ENCODE measurements at places on chromosomes 1 and 21.
A peak's percentile ranks its signal among the peaks of the same experiment; 100 is the strongest.

GRCh38 chr1:21530368-21531016 lies 21.3 kb downstream of the ALPL start:
- DNase-seq = no peak

GRCh38 chr1:151254217-151255213 lies at the start of gene PSMD4:
Gene PSMD4 (plus strand): TSS chr1:151254734. CDS start chr1:151254783, 49 bp downstream.
- peak; percentile 99 for DNase-seq

GRCh38 chr1:171257607-171258076 lies 9.3 kb downstream of the FMO1 start:
- DNase-seq = no peak

- DNase-seq = no peak
Measured at GRCh38 chr1:156448134-156448967, 52.2 kb downstream of the MEF2D start.

GRCh38 chr1:23867542-23867894 lies 572 bp downstream of the FUCA1 start:
- DNase-seq = no peak

GRCh38 chr1:93609536-93609935 lies 72.1 kb downstream of the BCAR3 start:
- no peak for DNase-seq

- no peak for DNase-seq
Measured at GRCh38 chr1:45375104-45376090, 35.2 kb upstream of the MUTYH start.

DNA sequence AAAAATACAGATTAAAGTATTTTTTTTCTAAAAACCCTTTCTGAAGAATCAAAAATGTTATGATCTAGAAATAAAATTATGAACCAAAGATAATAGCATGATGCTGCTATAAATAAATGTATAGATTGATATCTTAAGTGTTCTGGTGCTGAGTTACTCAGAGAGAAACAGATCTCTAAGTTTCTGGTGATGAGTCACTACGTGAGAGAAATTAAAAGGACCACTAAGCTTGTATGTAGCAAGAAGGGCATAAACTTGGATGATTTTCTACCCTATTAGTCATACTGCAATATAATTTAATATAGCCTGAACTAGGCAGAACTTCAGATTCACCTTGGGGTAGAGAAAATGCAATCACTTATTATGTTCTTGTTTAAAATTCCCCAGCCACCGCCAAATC lies 514.8 kb downstream of the AMY1C start:
- no peak for DNase-seq

DNA sequence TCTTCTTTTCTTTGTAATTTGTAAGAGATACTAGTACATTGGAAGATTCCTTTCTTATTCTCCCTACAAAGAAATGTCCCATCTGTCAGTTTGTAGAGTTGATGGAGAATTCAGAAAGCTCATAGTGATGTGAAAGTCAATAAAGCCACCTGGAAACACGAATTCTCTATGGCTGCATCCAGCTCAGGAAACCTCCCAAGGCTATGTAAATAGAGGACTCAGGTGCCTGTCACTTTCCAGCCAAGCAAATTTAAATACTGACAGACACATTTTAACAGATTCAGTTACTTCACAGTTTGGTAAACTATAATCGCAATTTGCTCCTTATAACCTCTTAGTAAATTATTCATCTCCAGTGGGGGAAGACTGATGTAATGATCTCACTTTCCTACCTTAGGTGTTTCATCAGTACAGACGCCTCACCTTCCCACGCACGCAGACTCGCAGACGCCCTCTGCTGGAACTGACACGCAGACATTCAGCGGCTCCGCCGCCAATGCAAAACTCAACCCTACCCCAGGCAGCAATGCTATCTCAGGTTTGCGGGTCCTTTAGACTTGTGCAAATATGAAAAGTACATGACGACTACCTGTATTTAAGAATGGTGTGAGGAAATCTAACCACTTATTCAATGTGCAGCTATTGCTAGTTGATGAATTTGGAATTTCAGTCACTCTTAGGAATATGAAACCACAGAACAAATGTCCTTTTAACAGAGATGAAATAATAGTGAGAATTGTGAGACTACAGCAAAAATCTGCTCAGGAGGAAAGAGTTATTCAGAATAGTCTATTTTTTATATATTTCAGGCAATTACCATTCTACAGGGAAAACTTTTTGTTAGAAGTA lies 60.6 kb downstream of the PTPRC start:
- DNase-seq = peak; percentile 38

DNA sequence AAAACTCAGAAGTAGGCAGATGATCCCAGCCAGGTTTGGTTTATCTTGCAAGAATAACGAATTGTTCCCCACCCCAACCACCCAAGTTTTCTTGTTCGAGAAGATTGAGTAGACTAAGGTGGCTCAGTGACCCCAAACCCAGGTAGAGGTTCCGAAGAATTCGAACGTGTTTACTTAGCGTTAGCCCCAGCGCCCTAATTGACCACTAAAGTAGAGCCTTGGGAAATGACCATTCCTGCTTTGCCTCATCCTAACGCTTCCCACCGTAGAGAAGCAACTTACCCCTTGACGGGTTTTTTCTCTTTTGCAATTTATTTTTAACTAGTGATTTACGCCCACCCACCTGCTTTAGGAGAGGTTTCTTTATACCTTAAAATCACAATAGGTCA lies 870 bp downstream of the FBXO28 start:
- no peak for DNase-seq

DNA sequence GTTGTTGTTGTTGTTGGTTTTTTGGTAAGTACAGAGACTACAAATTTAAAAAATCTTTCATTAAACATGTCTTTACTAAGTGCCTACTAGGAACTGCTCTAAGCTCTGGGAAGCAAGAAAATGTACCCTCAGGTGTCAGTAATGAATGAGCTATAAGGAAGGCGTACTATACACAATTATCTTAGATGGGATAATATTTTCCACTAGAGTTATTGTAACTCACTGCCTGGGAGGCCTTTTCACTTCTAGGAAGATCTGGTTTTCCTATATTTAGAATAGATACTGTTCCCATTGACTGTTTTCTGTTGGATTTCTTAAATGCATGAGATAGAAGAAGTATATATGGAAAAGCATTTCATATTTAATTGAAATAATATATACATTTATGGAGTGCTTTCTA lies 19.6 kb downstream of the CLIC4 start:
- DNase-seq = no peak

DNA sequence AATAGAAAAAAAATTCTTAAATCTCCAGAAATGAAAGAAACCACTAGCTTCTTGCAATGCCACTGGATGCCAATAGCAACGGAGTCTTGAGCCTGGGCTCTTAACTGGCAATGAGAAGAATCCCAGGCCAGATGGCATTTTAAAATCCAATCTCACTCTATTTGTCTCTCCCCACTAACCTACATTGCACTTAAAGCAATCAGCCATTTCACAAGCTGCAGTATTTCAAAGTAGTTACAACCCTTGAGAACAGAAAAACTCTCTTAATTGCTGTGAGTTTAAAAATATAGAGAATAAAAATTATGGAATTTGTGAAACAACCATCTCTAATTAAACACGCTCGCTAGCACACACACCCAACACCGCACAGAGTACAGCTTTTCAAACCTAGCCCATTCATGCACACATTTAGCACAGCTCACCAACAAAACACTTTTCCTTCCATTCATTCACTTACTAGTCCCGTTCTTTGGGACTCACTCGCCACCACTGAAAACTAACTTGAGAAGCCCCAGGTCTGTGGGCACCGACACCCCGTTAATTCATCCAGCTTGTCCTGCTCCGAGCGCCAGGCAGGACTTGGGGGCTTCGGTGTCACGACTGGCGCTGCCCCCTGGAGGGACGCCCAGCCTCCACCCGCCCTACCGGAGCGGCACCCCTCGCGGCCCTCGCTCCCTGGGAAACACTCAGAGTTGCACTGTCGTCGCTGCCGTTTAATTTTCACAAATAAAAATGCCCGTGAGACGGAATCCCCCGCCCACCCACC lies 1.0 kb downstream of the DDAH1 start:
- DNase-seq = no peak

GRCh38 chr21:14567331-14568279 lies 21.5 kb upstream of the SAMSN1 start:
- DNase-seq = no peak

GRCh38 chr1:197178998-197179397 lies 32.5 kb upstream of the ASPM start:
- no peak for DNase-seq

GRCh38 chr1:183124259-183124658 lies 61.8 kb upstream of the LAMC2 start:
- no peak for DNase-seq

GRCh38 chr1:6467224-6467623 lies 1.3 kb upstream of the TNFRSF25 start:
- DNase-seq = no peak

Measured in A549 (cell line).